Hematopoietic multipotent progenitor cell treated with erythropoietin and hydrocortisone succinate and interleukin-3 and kit ligand, for 15 days (in vitro differentiated cells): ENCODE measurements at places on chromosomes 4 and X.

- no peak for DNase-seq
Measured at GRCh38 chrX:155767051-155767875, 113.9 kb upstream of the VAMP7 start.

DNA sequence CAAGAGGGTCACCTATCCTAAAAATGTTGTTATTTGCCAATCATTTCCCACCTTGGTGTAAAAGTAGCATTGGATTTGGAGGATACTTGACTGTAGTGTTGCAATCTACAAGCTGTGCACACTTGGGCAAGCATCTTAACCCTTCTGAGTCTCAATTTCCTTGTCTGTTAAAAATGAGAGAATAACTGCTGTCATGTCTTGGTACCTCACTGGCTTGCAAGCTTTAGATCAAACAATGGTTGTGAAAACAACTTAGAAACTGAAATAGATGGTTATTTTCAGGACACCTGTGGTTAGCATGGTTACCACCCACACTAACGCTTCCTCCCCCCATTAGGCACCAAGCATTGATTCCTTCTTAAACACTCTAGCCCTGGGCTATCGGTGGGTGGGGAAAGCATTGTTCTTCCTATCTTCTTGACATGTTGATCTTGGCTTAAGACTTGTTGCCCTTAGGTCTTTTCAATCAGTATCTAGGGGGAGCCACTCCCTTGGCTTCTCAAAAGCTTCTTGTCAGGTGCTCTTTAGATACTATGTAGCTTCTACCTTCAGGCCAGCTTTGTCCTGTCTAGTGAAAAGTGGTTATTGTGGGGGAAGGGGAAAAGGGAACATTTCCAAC is 10.6 kb upstream of the AMOT start:
- DNase-seq, result no peak

DNA sequence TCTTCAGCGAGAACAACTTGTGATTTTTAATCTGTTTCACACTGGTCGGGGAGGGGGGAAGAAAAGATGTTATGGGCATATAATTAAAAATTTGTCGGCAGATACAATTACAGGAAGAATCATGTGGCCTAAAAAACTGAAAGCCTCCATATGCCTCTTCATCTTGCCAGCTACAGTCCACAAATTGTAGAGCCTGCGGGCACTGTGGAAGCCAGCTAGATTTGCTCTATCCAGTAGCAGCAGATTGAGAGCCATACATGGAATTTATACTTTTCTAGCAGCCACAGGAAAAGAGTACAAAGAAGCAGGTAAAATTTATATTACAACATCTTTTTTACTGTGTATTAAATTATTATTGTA is 147.3 kb downstream of the TBL1X start:
- no peak for DNase-seq

DNA sequence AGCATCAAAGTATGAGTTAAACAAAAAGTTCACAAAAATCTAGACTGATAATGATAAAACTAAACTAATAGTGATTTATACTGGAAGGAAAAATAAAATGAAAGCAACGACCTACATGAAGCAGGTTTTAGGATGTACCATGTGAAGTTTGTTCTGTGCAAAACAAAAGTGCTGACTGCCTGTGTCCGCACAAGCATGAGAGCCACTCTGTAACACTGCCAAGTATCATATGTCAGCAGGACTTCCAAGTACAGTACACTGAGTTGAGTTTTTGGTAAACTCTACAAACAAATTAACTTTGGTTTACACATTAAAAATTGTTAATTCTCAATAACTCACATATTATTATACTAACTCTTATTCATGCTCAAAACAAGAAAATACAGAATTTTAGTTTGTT is 459.0 kb downstream of the PDGFC start:
- no peak for DNase-seq

DNA sequence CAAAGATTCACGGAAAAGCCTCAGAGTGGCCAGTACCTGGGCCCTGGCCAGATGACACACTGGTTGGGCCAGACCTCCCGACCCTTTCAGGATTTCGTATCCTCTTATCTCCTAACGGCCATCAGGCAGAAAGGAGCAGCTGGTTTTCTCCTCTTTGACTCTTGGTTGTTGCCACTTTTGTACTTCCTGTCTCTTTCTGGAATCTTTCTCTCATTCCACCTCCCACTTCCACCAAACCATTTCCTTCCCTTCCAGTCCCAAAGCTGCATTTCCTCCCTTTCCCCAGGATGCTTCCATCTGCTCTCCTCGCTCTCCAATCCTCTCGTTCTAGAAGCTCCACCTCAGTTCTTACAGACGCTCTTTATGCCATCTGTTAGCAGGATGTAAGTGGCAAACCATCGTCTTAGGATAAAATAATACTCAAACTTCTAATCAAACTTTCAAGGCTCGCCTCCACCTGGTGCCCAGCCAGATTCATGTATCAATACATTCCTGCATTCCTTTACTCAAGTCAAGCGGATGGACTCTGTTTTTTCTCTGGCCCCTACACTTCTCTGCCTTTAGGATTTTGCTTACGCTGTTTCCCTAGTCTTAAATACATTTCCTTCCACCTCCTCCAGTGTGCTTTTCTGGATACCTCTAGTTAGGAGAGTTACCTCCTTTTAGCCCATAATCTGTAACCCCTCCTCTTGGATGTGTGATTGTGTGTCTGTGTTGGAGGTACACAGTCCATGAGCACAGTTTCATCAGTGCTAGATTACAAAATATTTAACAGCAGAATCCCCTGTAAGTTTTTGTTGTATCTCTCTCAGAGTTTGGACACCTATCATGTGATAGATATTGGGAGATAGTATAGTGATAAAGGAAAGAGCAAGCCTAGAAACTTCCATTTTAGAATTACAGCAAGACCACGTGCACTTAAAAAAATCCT is 70.4 kb downstream of the LDB2 start:
- no peak for DNase-seq
